Occipital lobe (tissue), 3 donors: ENCODE measurements at places on chromosomes 16 and 17. TPM values are rescaled to one million over a fixed set of nuclear protein-coding genes. Genes with fewer than 3 reads are reported as not detected.

- no peak for DNase-seq
Measured at GRCh38 chr17:213286-214105, 32.0 kb upstream of the DOC2B start.

GRCh38 chr17:57425903-57426880 is 169.9 kb downstream of the MSI2 start:
- DNase-seq = no peak

Gene NSMCE1
- total RNA-seq = 26.4 TPM

DNA sequence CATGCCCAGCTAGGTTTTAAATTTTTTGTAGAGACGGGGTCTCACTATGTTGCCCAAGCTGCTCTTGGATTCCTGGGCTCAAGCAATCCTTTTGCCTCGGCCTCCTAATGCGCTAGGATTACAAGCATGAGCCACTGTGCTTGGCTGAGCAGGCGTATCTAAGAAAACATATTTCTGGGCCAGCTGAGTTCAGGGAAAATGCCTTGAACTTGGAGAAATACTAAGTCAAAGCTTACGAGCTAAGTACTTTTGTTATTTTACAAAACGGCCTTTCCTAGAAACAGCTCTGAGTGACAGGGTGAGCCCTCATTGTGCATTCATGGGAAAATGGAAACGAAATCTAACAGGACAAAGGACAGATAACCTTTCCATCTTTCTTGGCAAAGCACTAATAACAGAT is 24.7 kb downstream of the DNAI2 start:
- DNase-seq = no peak

- DNase-seq = no peak
Measured at GRCh38 chr16:12688951-12689850, 114.5 kb downstream of the CPPED1 start.

DNA sequence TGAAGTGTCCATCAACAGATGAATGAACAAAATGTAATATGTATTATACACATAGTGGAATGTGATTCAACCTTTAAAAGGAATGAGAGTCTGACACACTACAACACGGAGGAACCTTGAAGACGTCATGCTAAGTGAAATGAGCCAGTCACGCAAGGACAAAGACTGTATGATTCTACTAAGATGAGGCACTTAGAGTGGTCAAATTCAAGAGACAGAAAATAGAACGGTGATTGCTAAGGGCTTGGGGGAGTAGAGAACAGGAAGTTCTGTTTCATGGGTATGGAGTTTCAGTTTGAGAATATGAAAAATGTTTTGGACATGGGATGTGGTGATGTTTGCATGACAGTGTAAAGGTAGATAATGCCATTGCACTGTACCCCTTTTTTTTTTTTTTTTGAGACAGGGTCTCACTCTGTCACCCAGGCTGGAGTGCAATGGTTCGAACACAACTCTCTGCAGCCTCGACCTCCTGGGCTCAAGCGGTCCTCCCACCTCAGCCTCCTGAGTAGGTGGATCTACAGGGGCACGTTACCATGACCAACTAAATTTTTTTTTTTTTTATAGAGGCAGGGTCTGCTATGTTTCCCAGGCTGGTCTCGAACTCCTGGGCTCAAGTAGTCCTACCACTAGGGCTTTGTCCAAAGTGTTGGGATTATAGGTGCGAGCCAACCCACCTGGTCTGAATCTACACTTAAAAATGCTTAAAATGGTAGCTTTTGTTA is 2.9 kb upstream of the CCDC102A start:
- DNase-seq = no peak

Gene CLDN7
- total RNA-seq = 0.16 TPM

DNA sequence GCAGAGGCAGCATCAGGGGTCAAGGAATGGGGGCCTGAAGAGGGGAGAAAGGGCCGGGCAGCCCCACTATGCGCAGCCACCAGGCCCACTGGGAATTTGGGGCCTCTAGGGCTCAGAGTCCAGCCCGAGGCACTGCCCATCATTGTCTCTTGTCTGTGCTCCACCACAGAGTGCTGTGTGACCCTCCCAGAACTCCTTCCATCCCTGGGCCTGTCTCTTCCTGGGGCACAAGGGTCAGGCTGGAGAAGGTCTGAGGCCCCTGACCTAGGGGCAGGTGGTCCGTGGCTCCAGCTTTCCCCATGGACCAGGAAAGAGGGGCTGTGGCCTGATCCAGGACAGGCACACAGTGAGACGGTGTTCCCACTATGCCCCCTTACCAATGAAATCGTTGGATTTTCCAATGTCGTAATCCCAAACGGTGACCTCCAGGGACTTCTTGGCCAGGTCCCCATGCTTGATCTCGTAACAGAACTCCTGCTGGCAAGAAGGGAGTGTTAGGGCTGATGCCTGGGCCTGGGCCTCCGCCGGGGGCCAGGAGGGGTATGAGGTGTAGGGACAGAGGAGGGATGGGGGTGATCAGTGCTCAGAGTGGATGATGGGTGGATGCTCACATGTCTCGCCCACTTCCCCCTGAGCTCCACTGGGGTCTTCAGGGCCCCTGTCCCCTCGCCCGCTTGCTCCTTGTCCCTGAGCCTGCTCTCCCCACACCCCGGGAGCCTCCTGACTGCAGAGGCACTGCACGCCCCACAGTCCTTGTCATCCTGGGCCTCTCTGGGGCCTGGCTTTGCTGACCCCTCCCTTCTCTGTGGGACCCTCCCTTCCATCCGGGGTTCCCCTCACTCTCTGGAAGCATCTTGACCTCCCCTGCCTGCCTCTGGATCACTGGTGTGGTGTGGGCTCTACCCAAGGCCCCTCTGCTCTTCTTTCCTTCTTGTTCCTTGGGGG is 10.7 kb downstream of the SCGB1C2 start:
- no peak for DNase-seq

- DNase-seq = no peak
Measured at GRCh38 chr17:16493531-16494046, 1.6 kb upstream of the LRRC75A start.

Gene GUCY2D
- total RNA-seq = 0.16 TPM

GRCh38 chr17:4600563-4600962 is 16.2 kb downstream of the SMTNL2 start:
- no peak for DNase-seq
